ENCODE measurements at places on chromosomes 16 and 17.

GRCh38 chr16:46558018-46558417, 63.2 kb downstream of the SHCBP1 start:
- H3K36me3 ChIP-seq = no peaks in the 10 kb centered on the region
- no peak for DNase-seq
- H3K27me3 ChIP-seq = no peaks in the 10 kb centered on the region
- H3K4me1 ChIP-seq = no peaks in the 10 kb centered on the region
- H3K27ac ChIP-seq = no peak overlapping the region

DNA sequence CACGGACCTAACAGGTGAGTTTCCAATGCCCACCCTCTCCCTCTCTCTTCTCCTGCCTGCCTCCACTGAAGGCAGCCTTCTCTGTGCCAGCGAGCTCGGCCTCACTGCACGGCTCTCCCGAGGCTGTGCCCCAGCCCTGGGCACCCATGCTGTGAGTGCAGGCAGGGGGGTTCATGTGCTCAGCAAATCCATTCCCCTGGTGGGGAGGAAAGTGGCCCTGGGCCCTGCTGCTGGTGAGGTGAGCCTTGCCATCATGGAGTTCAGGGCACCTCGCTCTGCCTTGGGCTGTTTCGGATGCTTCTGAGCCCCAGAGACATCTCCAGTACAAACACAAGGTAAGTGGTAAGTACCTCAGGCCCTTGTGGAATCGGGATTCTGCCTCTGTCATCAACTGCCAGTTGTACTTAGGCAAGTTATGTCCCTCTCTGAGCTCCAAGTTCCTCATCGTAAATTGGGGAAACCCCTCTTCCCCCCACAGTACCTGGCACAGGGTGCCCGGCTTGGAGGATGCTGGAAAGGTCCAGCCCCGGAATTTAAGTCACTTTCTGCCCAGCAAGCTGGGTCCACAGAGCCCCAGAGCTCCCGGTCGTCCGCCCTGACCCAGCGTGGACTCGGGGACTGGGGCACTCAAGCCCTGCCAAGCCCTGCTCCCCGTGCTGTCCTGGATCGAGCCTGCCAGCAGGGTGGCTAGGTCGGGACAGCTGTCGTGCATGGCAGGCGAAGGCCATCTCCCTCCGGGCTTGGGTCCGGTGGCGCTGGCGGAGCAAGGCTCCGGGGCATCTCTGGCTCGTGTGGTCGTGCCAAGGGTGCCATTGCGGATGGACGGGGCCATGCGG, 684 bp upstream of the NUDT16L1 start:
- peak overlapping the region; percentile 50 for H3K4me3 ChIP-seq
- peak; percentile 66 for DNase-seq
- peak overlapping the region; percentile 30 for H3K27ac ChIP-seq
- peaks cover 26% of the 10 kb centered on the region for H3K36me3 ChIP-seq
- no peaks in the 10 kb centered on the region for H3K27me3 ChIP-seq

GRCh38 chr17:77556383-77557061, 402.0 kb upstream of the TNRC6C start:
- H3K27ac ChIP-seq = no peak overlapping the region
- DNase-seq = no peak
- H3K4me1 ChIP-seq = peaks cover 8% of the 10 kb centered on the region
- H3K36me3 ChIP-seq = no peaks in the 10 kb centered on the region

DNA sequence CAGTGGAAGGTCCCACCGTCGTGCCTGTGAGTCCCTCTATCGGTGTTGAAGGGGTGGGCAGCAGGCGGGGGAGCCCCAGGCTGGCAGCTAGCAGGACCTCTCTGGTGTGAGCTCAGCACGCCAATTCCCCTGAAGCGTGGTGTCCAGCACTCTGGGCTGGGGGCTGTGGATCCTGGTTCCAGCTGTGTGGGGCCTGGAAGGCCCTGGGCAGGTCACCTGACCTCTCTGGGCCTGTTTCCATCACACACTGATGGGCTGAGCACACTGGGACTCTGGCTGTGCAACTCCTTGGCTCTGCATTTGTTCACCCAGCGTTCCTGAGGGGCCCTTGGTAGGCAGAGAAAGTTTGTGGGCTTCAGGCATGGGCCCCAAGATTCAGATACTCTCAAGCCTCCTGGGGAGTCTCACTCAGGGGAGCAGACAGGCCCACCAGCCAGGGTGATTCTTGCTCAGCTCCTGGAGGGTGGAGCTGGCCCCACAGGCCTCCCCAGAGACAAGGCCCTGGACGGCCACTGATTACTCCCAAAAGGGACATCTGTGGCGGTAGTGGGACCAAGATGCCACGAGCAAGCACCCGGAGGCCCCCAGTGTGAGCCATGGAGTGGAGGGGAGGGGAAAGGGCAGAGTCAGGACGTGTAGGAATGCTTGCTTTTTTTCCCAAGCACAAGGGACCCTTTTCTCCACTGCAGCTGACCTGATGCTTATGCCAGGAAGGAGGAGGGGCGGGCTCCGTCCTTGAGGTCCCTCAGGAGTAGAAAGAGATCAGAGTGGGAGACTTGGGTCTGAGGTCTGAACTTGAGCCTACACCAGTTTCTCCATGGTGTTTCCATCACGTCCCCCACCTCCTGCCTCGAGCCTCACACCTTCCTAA, 8.5 kb downstream of the SCGB1C2 start:
- no peaks in the 10 kb centered on the region for H3K27me3 ChIP-seq
- no peaks in the 10 kb centered on the region for H3K4me1 ChIP-seq
- no peak for DNase-seq
- no peaks in the 10 kb centered on the region for H3K36me3 ChIP-seq
- H3K4me3 ChIP-seq = no peak overlapping the region

DNA sequence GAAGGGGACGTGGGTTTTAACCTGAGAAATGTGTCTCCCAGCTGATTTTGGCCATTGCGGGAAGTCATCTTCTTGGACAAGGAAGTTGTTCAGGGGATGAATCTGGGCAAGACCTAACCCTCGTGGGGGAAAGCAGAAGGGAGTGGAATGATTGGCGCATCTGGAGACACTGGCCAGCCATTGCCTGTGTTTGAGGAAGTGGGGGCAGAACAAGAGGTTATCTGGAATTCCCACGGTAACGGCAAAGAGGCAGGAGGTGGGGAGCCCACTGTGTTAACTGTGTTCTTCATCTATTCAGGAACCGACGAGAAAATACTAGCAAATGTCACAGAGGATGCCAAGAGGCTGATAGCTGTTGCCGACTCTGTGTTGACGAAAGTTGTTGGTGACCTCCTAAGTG, 66.9 kb downstream of the RNF213 start:
- no peaks in the 10 kb centered on the region for H3K4me1 ChIP-seq
- DNase-seq = no peak
- peaks cover 8% of the 10 kb centered on the region for H3K36me3 ChIP-seq
- H3K27me3 ChIP-seq = no peaks in the 10 kb centered on the region
- H3K4me3 ChIP-seq = no peak overlapping the region

- H3K36me3 ChIP-seq = no peaks in the 10 kb centered on the region
- no peak for DNase-seq
- H3K27ac ChIP-seq = no peak overlapping the region
- no peaks in the 10 kb centered on the region for H3K4me1 ChIP-seq
- H3K4me3 ChIP-seq = no peak overlapping the region
Measured at GRCh38 chr16:9528511-9529079, 437.2 kb downstream of the HAPSTR1 start.

DNA sequence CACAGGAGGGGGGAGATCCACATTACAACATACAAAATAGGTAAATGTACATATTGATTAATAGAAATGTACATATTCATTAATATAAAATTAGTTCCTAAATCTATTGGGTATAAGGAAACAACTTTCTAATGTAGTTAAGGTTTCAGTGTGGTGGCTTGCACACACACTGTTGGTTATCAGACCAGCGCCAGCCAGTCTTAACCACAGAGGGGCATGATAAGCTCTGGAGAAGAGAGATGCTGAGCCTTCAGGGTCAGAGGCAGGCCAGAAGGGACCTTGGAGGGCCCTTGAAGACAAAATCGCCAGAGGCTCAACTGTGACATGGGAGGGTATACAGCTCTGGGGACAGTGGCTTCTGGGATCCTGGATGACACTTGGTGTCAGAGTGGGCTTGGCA, 10.9 kb upstream of the ZFP90 start:
- H3K4me1 ChIP-seq = peaks cover 16% of the 10 kb centered on the region
- DNase-seq = no peak
- no peak overlapping the region for H3K4me3 ChIP-seq
- H3K36me3 ChIP-seq = no peaks in the 10 kb centered on the region

DNA sequence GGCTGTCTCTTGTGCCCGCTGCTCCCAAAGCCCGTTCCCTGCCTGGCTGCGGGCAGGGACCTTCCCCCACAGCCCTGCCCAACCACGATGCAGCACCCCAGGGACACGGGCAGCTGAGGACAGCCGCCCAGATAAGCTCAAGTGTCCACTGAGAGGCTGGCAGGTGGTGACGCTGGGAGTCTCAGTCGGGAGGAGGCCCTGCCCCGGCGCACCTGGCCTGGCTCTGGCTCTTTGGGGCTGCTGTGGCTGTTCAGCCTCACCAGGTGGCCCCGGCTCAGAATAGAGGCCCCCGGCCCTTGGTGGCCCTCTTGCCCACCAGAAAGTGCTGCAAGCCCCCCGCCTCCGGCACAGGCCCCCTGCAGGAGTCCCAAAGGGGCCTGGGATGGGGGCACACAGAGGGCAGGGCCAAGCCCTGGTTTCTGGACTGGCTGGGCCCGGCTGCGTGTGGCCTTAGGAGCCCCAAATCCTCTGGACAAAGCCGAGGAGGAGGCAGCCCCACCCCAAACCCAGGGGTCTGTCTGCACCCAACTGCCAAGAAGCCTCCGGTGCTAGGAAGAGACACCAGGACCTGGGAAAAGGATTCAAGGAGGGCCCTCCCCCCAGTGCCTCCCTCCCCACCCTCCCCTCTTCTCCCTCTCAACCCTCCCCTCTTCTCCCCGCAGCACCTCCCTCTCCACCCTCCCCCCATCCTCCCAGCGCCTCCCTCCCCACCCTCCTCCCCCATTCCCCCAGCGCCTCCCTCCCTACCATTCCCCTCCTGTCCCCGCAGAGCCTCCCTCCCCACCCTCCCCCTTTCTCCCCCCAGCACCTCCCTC, 5.3 kb downstream of the NTHL1 start:
- no peak overlapping the region for H3K4me3 ChIP-seq
- no peaks in the 10 kb centered on the region for H3K36me3 ChIP-seq
- H3K27me3 ChIP-seq = no peaks in the 10 kb centered on the region
- H3K27ac ChIP-seq = no peak overlapping the region
- peaks cover 28% of the 10 kb centered on the region for H3K4me1 ChIP-seq
- no peak for DNase-seq

DNA sequence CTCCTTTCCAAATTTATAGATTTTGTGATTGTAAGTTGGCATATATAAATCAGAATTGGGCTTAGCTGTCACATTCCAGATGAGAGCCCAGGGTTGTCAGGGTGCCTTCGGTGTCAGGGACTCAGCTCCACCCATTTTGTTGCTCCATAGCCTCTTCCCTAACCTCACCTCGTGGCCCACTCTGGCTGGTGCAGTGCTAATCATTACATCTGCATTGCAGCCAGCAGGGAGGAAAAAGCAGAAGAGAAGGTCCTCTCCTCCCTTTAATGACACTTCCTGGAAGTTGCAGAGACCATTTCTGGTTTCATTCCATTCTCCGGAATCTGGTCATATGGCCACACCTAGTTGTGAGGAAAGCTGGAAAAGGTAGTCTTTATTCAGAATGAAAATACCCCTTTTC, 113.3 kb downstream of the CCT6B start:
- no peaks in the 10 kb centered on the region for H3K4me1 ChIP-seq
- DNase-seq = no peak
- H3K4me3 ChIP-seq = no peak overlapping the region
- no peaks in the 10 kb centered on the region for H3K27me3 ChIP-seq
- no peaks in the 10 kb centered on the region for H3K36me3 ChIP-seq

- H3K36me3 ChIP-seq = no peaks in the 10 kb centered on the region
- no peaks in the 10 kb centered on the region for H3K27me3 ChIP-seq
- DNase-seq = no peak
- peak overlapping the region; percentile 88 for H3K4me3 ChIP-seq
- peaks cover 28% of the 10 kb centered on the region for H3K4me1 ChIP-seq
Measured at GRCh38 chr17:60599220-60599619, 773 bp upstream of the PPM1D start.

GRCh38 chr17:1623057-1623630, 5.5 kb downstream of the SLC43A2 start:
- peaks cover 23% of the 10 kb centered on the region for H3K4me1 ChIP-seq
- H3K27me3 ChIP-seq = no peaks in the 10 kb centered on the region
- no peak overlapping the region for H3K27ac ChIP-seq
- DNase-seq = no peak

- peaks cover 8% of the 10 kb centered on the region for H3K4me1 ChIP-seq
- DNase-seq = peak; percentile 35
- H3K4me3 ChIP-seq = no peak overlapping the region
- no peaks in the 10 kb centered on the region for H3K27me3 ChIP-seq
- no peak overlapping the region for H3K27ac ChIP-seq
Measured at GRCh38 chr16:29729116-29729521, 16.7 kb downstream of the C16orf54 start.

GRCh38 chr16:21053590-21053989, 97.1 kb downstream of the DNAH3 start:
- H3K4me1 ChIP-seq = no peaks in the 10 kb centered on the region
- no peak for DNase-seq
- H3K4me3 ChIP-seq = no peak overlapping the region
- no peaks in the 10 kb centered on the region for H3K36me3 ChIP-seq
